Activated CD4-positive, alpha-beta T cell treated with anti-CD3 and anti-CD28 coated beads for 1 hour (primary cell): ENCODE measurements at places on chromosomes 4 and X.

- no peak for DNase-seq
Observed at GRCh38 chr4:26809811-26810210, 50.8 kb upstream of the STIM2 start.

DNA sequence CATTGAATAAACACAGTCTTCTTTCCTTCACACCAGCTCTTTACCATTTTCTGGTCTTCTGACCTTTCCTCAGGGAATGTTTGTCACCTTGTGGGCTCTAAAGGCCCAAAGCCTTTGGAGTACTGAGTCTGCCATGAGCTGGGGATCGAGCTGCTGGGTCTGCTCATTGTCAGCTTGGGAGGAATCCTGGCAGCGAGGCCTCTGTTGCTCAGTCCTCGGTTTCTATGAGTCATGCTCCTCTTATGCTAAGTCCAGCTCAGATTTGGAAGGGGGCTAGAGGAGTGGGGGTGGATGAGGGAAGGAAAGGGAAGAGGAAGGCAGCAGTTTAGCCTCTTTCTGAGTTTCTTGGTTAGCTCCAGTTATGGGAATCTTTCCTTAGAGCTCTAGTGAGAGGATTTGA is 31.1 kb downstream of the NHSL2 start:
- DNase-seq = no peak

- no peak for DNase-seq
Observed at GRCh38 chr4:7971159-7971631, 31.5 kb upstream of the AFAP1 start.

DNA sequence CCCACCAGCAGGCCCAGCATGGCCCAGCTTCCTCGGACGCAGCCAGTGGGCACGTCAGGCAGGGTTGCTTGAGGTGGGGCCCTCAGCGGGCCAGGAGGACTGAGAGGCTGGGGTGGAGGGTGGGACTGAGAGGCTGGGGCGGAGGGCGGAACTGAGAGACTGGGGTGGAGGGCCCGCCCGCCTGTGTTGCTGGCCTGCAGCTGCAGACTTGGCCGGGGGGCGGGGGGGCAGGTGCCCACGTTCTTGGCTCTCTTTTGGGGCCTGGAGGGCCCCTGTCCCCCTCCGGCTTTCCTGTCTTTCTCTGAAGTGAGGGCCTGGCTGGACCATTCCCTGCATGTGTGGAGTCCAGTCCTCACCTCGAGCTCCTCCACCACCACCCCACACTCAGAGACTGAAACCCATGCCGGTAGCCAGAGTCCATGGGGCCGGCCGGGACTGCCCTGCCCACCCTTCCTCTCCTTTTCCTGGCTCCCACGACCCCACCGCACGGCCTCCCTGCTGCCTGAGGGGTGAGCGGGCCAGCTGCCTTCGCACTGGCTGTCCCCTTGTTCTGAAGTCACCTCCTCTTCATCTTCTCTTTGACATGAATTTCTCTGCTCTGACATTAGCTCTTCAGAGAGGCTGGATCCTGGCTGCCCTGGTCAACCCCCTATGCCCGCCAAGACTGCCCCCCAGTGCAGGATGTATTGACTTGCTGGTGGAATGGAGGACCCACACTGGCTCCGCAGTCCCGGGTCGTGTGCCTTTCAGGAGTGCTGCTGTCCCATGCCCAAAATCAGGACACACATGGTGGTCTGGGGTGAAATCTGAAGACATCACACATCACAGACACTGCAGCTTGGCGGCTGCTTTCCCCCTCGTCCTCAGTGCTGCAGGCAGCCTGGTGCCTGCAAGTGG is 10.1 kb upstream of the NKX1-1 start:
- no peak for DNase-seq

DNA sequence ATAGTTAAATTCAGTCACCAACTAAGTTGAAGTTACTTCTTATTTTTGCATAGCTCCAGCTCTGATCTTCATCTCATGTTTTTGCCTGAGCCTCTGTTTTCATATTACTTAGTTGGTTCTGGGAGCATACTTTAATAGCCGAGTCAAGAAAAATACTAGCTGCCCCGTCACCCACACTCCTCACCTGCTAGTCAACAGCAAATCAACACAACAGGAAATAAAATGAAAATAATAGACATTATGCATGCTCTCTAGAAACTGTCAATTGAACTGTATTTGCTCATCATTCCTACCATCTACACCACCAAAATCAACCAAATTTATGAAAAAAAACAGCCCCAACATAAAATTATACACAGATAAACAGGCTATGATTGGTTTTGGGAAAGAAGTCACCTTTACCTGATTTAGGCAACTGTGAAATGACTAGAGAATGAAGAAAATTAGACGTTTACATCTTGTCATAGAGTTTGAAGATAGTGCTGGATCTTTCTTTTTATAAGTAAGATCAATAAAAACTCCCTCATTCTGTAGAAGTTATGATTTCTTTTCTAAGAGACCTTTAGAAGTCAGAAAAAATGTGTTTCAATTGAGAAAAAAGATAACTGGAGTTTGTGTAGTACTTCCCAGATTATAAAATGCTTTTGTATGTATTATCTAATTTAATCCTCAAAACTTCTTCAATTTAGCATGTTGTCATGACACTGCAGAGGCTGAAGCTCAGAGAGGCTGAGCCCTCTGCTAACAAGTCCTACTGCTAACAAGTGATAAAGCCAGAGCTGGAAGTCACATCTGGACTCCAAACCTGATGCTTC is 7.0 kb downstream of the ALB start:
- no peak for DNase-seq

DNA sequence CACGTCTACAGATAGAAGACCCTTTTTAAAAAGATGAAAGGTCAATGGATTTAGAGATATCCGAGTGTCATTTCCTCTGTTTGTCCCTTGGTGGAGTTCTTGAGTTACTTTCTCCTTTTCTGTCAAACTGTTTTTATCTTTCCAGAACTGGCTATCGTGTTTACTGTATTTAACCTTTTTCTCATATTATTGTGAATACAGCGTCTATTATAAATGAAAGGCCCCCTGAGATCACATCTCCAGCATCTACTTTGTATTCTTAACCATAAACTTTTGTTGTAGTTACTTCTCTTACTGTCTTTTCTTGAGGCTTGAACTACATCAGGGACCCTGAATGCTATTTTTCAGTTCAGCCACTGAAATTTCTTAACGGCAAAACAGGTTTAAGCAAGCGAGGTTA is 4.0 kb upstream of the PCDH7 start:
- no peak for DNase-seq
